Activated CD8-positive, alpha-beta memory T cell treated with anti-CD3 and anti-CD28 coated beads, Interleukin-2, amount 10 ng/mL, durations not matched to agents 7 days and 5 days (primary cell): ENCODE measurements at places on chromosomes 16 and 17.
A peak's percentile ranks its signal among the peaks of the same experiment; 100 is the strongest.

- no peak for DNase-seq
These were observed 24.3 kb upstream of the PHF12 start for GRCh38 chr17:28975646-28976045.

- DNase-seq: no peak
These were observed 27.0 kb upstream of the SLC35B1 start for GRCh38 chr17:49734515-49735490.

DNA sequence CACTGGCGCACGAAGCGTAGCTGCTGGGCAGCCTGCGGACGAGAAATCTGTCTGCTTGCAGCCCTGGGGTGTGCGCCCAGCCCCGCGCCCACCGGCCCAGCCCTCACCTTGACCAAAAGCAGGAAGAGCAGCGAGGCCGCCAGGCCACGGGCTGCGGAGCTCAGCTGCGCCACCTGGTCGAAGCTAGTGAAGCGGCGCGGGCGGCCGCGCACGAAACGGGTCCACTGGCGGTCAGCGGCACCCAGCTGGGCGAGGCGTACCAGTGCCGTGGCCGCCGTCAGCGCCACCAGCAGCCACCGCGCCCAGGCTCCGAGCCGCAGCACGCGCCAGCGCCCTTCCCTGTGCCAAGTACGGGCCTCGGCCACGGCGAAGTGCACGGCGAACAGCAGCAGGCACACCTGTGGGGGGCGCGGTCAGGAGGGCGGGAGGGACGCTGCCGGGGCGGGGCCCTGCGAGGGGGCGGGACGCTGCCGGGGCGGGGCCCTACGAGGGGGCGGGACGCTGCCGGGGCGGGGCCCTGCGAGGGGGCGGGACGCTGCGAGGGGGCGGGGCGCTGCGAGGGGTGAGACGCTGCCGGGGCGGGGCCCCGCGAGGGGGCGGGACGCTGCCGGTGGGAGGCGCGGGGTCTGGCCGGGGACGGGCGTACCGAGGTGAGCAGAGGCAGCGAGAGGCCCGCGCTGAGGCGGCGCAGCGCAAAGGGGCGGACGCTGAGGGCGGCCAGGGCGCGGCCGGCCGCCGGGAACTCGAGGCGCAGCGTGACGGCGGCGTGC, 43.2 kb downstream of the TSC2 start:
- no peak for DNase-seq

- DNase-seq: no peak
These were observed at the start of gene CD300LG for GRCh38 chr17:43846963-43847371. TSS of gene CD300LG (plus strand) at chr17:43847176. CDS start at chr17:43847217, 41 bp downstream.

- no peak for DNase-seq
These were observed 128.7 kb downstream of the CHD9 start for GRCh38 chr16:53183442-53183841.

GRCh38 chr16:10521681-10522274, 58.6 kb downstream of the EMP2 start:
- DNase-seq: no peak

DNA sequence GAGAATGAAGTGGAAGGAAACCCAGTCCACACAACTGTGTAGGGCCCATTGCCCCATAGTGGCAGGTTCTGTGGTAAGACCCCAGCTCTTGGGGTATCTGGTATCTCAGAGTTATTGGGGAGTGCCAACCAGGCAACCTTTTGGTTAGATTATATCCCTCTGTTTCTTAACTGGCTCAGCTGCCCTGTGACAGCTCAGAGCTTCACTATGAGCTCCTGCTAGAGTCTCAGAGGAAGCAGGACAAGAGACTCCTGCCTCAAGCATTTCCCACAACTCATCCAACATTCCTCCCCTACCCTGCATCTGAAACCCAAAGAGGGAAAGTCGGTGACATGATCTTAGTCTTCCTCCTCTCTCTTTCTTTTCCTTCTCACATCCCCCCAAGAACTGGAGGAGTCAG, 292.3 kb downstream of the SHISA9 start:
- DNase-seq: no peak

DNA sequence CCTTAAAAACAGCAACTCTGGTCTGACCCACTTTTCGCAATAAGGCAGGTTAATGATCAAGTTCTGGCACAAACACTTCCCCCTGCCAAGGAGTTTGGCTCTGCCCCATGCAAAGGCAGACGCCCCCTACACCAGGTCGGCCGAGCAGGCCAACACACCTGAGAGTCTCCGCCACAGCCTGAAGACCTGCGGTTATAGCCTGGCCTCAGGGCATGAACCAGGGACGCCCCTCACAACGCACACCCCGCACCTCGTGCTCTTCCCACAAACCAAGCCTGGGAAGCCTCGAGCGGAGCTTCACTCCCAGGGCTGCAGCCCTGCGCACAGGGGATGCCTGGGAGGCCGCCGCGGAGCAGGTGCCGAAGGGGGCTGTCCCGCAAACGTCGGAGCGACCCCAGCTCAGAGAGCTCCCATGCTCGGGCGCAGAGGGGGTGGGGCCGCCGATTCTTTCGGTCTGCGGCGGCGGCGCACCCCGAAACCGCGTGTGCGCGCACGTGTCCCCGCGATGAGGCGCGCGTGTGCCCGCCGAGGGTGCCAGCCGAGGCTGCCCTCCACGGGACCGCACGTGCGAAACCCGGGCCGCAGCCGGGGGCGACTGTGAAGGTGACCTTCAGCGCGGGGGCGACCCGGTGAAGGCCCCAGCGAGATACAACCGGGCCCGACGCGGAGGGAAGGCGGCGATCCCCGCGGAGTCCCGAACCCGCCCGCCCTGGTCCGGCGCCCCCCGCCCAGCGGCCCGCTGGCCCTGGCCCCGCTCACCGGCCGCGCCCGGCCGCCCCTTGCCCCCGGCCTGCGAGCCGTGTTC, 559 bp downstream of the CLUH start:
- peak; percentile 51 for DNase-seq

GRCh38 chr17:61053469-61053868, 346.2 kb upstream of the TBX2 start:
- no peak for DNase-seq

- DNase-seq: no peak
These were observed 37.7 kb downstream of the SCNN1B start for GRCh38 chr16:23339787-23340186.

GRCh38 chr17:17784657-17785267, 52.0 kb downstream of the SREBF1 start:
- DNase-seq: peak; percentile 45

GRCh38 chr16:5502467-5502869, 404.9 kb upstream of the EEF2KMT start:
- DNase-seq: no peak

- no peak for DNase-seq
These were observed 28.9 kb upstream of the WSCD1 start for GRCh38 chr17:6041246-6041645.

- DNase-seq: no peak
These were observed 151.1 kb upstream of the GSE1 start for GRCh38 chr16:85461814-85462713.

DNA sequence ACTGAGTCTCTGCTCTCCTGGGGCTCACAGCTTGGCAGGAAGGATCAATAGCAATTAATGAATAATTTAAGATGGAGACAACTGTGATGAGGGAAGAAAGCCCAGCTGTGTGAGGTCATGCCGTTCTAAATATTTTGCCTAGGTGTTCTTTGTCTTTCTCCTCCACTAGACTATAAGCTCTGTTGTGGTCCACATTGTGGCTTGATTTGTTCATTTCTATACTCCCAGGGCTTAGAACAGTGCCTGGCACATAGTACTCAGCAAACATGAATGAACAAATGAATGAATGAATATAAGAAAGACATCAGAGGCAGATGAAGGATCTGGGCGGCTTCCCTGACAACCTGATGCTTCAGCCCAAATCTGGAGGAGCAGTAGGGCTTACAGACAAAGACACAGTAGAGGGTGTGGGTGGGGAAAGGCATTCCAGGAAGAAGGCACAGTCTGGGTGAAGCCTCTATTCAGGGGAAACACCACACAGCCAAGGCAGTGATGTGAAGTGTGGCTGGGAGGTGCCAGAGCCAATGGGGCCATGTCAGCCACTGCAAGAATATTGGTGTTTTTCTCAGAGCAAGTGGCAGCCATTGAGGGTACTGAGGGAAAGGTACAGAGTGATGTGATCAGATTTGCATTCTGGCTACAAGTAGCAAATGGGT, 8.3 kb downstream of the CDH13 start:
- DNase-seq: no peak

DNA sequence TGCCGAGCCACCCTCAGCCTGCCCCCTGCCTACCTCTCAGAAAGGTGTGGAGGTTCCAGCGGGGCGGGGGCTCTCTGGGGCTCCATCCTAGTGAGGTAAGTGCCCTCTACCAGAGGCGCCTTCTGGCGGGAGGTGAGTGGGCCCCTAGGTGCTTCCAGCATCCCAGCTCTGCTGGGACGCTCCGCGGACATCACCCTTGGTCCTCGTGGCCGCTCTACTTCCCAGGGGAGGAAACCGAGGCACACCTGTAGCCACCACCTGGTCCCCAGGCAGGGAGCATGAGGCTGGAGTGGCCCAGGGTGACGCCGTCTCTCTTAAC, 1.4 kb downstream of the MCRIP2 start:
- DNase-seq: no peak

DNA sequence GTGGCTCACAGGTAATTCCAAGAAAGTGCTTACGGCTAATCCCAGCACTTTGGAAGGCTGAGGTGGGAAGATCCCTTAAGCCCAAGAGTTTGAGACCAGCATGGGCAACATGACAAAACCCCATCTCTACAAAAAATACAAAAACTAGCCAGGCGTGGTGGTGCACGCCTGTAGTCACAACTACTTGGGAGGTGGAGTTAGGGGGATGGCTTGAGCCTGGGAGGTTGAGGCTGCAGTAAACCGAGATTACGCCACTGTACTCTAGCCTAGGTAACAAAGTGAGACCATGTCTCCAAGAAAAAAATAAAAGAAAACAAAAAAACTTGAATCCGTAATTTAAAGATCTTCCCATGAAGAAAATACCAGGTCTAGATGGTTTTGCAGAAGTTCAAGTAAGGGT, 5.0 kb downstream of the ICAM2 start:
- no peak for DNase-seq

DNA sequence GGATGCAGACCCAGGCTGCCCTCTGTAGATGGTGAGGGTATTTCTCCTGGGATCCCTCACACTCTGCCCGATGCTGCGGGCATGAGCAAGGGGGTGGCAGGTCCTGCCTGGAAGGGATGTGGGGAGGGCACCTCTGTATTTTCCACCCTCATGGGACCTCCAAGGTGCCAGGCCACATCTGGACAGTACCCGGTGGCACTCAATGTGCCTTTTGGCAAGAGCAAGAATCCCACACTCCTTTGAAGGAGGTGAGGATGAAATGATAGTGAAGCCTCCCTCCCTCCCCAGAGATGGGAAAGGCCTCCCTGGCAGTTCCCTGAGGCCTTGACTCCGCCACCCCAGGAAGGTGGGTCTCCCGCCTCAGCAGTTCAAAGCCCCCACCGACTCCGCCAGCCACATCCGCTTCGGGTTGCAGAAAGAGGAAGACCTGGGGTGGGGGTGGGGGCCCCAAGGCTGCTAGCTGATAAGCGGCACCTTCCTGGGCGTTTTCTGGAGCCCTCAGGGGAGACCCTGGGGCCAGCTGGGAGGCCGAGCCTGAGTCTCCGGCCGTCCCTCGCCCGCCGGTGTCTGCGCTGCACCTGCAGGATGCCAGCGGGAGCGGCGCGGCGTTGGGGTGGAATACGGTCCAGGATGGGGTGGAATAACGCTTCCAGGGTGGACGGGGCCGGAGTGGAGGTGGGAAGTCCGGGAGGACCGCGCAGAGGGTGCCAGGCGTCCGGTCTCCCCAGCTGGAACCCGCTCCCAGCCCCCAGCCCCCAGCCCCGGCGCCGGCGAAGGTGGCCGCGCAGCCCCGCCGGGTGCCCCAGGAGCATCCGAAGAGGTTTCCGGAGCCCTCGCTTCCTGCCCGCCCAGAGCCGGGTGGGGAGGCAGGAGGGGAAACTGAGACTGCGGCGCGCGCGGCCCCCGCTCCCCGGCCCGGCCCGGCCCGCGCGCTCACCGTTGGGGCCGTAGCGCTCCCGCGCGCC, 718 bp downstream of the ATP2A3 start:
- peak; percentile 91 for DNase-seq

- no peak for DNase-seq
These were observed 98.9 kb upstream of the NLRP1 start for GRCh38 chr17:5683241-5683640.

- no peak for DNase-seq
These were observed 3.5 kb downstream of the WDR81 start for GRCh38 chr17:1727876-1728630.

DNA sequence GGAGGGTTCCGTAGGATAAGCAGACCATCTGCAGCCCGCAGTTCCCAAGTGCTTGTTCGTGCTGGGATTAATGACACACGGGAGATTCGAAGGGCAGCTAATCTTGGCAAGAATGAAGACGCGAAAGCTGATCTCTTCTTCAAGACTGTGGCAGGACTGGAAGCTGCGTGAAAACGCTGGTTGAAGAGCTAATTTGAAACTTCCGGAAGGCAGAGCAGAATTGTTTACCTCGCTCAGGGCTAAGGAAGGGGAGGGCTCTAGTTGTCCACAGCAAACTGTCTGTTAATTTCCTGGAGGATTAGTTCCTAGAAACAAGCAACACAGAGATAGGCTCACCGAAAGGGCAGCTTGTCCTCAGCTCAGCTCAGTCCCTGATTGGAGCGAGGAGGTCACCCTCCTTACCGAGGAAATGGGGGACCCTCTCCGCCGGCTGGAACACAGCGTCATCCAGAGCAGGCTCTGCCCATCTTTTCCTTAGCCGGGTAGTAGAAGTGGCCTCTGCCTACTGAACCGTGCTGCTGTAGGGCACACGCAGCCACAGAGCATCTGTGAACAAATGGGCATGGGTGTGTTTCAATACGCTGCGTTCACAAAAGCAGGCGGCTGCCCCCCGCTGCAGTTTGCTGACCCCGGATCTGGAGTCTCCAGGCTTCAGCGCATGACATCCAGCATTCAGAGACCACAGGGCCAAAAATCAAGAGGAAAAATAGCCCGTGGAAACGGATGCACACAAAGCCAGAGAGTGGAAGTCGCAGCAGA, 16.7 kb upstream of the BAIAP2 start:
- peak; percentile 80 for DNase-seq
